Bladder microvascular endothelial cell (primary cell): ENCODE measurements at places on chromosomes 13 and 19. TPM values are rescaled to one million over a fixed set of nuclear protein-coding genes. Genes with fewer than 3 reads are reported as not detected.

The IFNL2 gene
- not detected in 2 replicates for total RNA-seq

The RGCC gene
- 76.8 and 185 TPM in 2 replicates for total RNA-seq

The ZNF790 gene
- total RNA-seq, result 5.0 and 12.5 TPM in 2 replicates

The EBI3 gene
- total RNA-seq, result 0.16 and 2.6 TPM in 2 replicates

The SIGLEC11 gene
- total RNA-seq, result not detected in 2 replicates

The ANKRD24 gene
- 0.32 and 0.88 TPM in 2 replicates for total RNA-seq

The PEAK3 gene
- 0.25 TPM in 1 of 2 replicates, not detected in the other for total RNA-seq

The ATP4A gene
- total RNA-seq, result not detected in 2 replicates

The ZNF135 gene
- total RNA-seq, result 0.97 and 2.6 TPM in 2 replicates

The UPF3A gene
- 15.7 and 28.5 TPM in 2 replicates for total RNA-seq

The GNG7 gene
- total RNA-seq, result 0.49 and 2.1 TPM in 2 replicates

The LAMP1 gene
- total RNA-seq, result 171 and 269 TPM in 2 replicates

The RCBTB2 gene
- total RNA-seq, result 11.3 and 13.7 TPM in 2 replicates

The PSG6 gene
- total RNA-seq, result not detected in 2 replicates

The PLVAP gene
- 11.8 and 12.5 TPM in 2 replicates for total RNA-seq

The ZNF417 gene
- 7.1 and 22.4 TPM in 2 replicates for total RNA-seq

The CCL25 gene
- not detected in 2 replicates for total RNA-seq

The GPC6 gene
- total RNA-seq, result 0.16 and 0.38 TPM in 2 replicates

The PNMA8B gene
- 0.16 and 0.19 TPM in 2 replicates for total RNA-seq

The FGF9 gene
- total RNA-seq, result 0.06 TPM in 1 of 2 replicates, not detected in the other

The AMER2 gene
- not detected in 2 replicates for total RNA-seq

The ZNF574 gene
- 8.1 and 16.1 TPM in 2 replicates for total RNA-seq

The LRRC63 gene
- total RNA-seq, result under 0.01 and 0.13 TPM in 2 replicates

The TYROBP gene
- total RNA-seq, result not detected in 2 replicates

The NKPD1 gene
- total RNA-seq, result under 0.01 and 0.13 TPM in 2 replicates

The SLC25A23 gene
- 8.9 and 25.6 TPM in 2 replicates for total RNA-seq

The KLF16 gene
- 3.7 and 5.8 TPM in 2 replicates for total RNA-seq

The HIF3A gene
- 11.0 and 41.9 TPM in 2 replicates for total RNA-seq

The IGFL1 gene
- not detected in 2 replicates for total RNA-seq

The SOX1 gene
- total RNA-seq, result not detected in 2 replicates

The NOTCH3 gene
- total RNA-seq, result 3.4 TPM in 2 replicates

The ZNF441 gene
- total RNA-seq, result 6.5 and 9.0 TPM in 2 replicates

The KIR3DL1 gene
- not detected in 2 replicates for total RNA-seq

The SPACA4 gene
- not detected in 2 replicates for total RNA-seq

The ZSCAN18 gene
- 15.2 and 19.6 TPM in 2 replicates for total RNA-seq

The ADGRE3 gene
- total RNA-seq, result not detected in 2 replicates

The PAK4 gene
- total RNA-seq, result 6.8 and 10.4 TPM in 2 replicates

The SIGLEC10 gene
- not detected in 2 replicates for total RNA-seq

The LSR gene
- total RNA-seq, result 0.19 and 1.1 TPM in 2 replicates

The GRK1 gene
- 0.44 TPM in 1 of 2 replicates, not detected in the other for total RNA-seq

The SIRT2 gene
- 52.3 and 81.6 TPM in 2 replicates for total RNA-seq

The FGF22 gene
- under 0.01 TPM in 1 of 2 replicates, not detected in the other for total RNA-seq

The PSG1 gene
- 0.06 TPM in 1 of 2 replicates, not detected in the other for total RNA-seq

The CEACAM7 gene
- total RNA-seq, result 0.57 TPM in 1 of 2 replicates, not detected in the other

The ZNF816 gene
- 6.3 and 9.4 TPM in 2 replicates for total RNA-seq

The ASF1B gene
- total RNA-seq, result 12.7 and 18.3 TPM in 2 replicates

The RDH8 gene
- not detected in 2 replicates for total RNA-seq

The ZNF709 gene
- 2.3 and 3.5 TPM in 2 replicates for total RNA-seq
